ENCODE measurements at places on chromosomes 7 and 10.
A peak's percentile ranks its signal among the peaks of the same experiment; 100 is the strongest.

DNA sequence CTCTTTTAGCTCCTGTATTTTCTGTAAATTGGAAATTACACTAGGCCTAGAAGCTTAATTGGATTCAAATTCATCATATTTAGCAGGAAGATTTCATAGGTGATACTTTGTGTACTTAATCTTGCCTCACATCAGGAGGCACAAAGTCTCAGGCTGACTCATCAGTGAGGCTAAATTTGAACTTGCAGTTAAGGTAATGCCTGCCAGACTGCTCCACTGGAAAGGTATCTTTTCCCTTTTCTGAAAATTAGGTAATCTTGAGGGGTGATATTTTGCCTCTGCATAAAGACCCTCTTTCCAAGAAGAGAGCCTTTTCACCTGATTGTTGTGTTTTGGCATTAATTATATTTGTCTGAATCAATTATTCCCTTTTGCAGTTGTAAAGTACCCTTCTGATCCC, 14.6 kb downstream of the PPIA start:
- no peak for DNase-seq

GRCh38 chr10:78342827-78343653, 309.4 kb downstream of the RPS24 start:
- DNase-seq: no peak

DNA sequence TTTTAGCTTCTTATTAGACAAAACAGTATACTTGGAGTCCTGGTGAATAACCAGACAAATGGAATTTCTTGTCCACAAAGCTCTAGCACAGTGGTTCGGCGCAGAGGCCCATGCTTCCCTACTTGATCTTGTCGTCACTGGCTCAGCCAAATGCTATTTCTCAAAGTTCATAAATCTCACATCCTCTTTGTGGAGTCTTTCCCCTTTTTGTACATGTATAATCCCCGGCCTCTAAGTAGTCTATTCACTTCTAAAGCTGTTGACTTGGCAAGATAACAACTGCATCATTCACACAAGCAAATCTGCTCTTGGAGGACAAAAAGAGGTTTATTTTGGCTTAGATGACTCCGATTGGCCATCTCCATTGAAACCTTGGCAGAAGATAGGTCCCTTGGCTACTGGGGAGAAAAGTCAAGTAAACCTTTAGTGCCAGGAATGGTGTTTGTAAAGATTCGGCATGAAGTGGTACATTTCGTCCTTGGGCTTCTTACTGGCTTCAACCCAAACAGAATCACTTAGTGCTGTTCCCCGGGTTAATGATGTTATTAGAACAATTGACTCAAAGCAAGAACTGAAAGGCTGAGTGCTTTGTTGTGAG, 5.1 kb upstream of the AKR1E2 start:
- no peak for DNase-seq

DNA sequence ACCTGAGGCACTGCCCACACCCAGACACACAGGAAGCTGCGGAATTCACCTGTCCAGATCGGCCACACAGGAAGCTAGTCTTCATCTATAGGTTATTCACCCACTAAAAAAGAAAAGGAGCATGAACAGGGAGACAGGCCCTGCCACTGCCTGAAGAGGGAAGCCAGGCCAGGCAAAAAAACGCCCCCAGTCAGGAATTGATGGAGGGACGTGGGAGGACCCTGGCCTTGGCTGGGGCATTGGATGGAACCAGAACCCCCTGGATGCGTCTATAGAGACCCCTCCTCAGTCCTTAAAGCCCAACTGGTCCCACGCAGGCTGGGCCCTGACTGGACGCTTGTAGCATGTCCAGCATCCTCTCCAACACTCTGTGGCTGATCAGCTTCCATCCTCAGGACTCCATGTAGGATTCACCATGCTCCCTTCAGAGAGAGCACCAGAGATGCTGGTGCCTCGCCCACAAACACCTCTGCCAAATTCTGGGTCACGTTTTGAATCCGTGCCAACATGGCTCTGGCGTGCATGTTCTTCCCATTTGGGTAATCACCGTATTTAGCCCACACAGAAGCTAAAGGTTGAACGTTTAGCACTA, 259.3 kb upstream of the TCERG1L start:
- no peak for DNase-seq

DNA sequence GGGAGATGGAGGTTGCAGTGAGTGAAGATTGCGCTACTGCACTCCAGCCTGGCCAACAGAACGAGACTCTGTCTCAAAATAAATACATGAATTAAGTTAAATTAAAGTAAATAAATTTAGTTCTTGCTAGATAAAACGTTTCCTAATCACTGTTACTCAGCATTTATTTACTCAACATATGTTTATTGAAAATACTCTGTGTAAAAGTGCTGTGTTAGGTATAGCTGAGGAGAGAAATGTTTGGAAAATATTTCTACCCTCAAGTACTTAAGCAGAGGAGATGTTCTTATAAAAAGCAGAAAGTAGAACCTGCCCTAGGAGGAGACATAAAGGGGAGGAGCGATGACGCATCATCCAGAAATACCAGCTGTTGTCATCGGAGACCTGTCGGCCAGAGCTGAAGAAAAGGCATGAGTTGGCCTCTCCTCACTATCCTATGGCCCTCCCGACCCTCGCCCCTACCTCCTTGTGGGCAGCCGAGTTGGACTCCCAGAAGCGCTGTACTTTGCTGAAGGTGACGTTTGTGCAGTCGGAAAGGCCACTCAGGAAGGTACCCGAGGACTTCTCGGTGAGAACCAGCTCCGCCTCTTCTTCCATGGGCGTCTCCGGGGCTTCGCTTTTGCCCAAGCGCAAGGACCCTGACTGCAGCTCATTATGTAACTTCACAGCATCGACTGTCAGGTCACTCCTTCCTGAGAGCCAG, 1.1 kb downstream of the RRP12 start:
- DNase-seq: peak; percentile 5
